B cell (primary cell): ENCODE measurements at places on chromosomes 6 and 20. TPM values are rescaled to one million over a fixed set of nuclear protein-coding genes. Genes with fewer than 3 reads are reported as not detected.
A peak's percentile ranks its signal among the peaks of the same experiment; 100 is the strongest.

Gene PPDPF
- 149 and 162 TPM in 2 replicates for total RNA-seq

Gene ADGB
- total RNA-seq, result not detected in 2 replicates

Gene SPINT3
- not detected in 2 replicates for total RNA-seq

DNA sequence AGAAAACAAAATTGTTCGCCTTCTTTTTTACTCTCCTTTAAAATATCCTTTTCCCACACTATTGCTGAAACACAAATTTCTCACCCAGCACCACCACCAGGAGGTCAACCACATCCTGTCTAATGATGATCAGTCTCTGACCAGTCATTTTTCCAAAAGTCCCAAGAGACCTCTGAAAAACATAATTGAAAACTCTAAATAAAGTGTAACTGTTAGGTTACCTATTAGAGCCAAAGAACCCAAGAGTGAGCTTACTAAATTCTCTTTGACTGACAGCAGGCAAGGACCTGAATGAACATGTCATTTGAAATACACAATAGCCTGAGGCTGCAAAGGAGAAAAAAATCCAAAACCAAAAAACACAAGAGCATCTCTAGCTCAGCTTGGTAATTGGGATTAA, 735.4 kb downstream of the CBLN4 start:
- no peak overlapping the region for H3K4me3 ChIP-seq
- H3K36me3 ChIP-seq, result no peaks in the 10 kb centered on the region
- H3K4me1 ChIP-seq, result no peaks in the 10 kb centered on the region
- H3K27ac ChIP-seq, result no peak overlapping the region
- H3K27me3 ChIP-seq, result no peaks in the 10 kb centered on the region
- DNase-seq, result no peak

DNA sequence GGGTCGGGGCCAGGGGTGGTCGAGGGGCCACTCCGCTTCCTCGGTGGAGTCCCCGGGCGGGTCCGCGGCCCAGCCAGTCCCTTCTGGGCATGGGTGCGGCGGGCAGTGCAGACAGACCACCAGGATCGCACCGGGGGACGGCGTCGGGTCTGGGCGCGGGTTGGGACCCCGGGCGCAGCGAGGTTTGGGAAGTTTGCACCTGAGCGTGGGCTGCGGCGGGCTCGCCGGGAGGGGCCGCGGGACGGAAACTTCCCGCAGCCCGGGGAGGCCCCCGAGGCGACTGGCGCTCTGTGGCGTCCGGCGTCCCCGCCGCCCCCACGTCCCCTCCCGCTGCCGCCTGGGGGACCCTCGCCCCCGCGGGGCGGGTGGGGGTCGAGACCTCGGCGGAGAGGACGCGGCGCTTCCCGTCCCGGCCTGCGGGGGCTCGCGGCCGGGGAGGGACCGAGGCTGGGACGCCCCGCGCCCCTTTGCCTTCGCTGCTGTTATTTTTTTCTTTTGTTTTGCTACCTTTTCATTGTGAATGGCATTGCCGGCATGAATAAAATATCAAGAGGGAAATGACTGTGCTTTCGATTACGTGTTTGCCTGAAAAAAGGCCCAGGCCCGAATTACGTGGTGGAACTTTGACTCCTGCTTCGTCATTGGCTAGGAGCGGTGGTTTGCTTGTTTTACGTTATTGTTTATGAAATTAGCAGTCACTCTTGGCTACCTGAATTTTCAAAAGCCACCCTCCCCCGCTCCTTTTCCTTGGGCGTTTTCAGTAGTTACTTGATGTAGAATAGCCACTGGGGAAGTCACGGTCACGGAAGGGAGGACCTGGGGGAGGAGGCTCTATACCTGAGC, 703 bp downstream of the SNX9 start:
- peak; percentile 90 for DNase-seq
- peaks cover 16% of the 10 kb centered on the region for H3K4me1 ChIP-seq
- H3K27me3 ChIP-seq, result no peaks in the 10 kb centered on the region
- H3K4me3 ChIP-seq, result peak overlapping the region; percentile 86
- H3K27ac ChIP-seq, result peak overlapping the region; percentile 74

GRCh38 chr6:93675856-93676417, 256.6 kb upstream of the EPHA7 start:
- H3K4me1 ChIP-seq, result no peaks in the 10 kb centered on the region
- no peaks in the 10 kb centered on the region for H3K27me3 ChIP-seq
- no peak overlapping the region for H3K27ac ChIP-seq
- no peak overlapping the region for H3K4me3 ChIP-seq

DNA sequence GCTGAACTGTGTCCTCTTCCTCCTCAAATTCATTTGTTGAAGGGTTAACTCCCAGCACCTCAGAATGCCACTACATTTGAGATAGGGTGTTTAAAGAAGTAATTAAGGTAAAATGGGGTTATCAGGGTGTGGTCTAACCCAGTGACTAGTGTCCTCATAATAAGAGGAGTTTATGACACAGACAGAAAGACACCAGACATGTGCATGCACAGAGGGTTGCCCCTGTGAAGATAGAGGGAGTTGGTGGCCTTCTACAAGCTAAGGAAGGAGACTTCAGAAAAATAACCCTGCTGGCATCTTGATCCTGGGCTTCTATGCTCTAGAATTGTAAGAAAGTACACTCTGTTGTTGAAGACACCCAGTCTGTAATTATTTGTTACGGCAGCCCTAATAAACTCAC, 24.9 kb upstream of the EDN1 start:
- no peak overlapping the region for H3K4me3 ChIP-seq
- DNase-seq, result no peak
- no peaks in the 10 kb centered on the region for H3K36me3 ChIP-seq
- no peaks in the 10 kb centered on the region for H3K4me1 ChIP-seq

DNA sequence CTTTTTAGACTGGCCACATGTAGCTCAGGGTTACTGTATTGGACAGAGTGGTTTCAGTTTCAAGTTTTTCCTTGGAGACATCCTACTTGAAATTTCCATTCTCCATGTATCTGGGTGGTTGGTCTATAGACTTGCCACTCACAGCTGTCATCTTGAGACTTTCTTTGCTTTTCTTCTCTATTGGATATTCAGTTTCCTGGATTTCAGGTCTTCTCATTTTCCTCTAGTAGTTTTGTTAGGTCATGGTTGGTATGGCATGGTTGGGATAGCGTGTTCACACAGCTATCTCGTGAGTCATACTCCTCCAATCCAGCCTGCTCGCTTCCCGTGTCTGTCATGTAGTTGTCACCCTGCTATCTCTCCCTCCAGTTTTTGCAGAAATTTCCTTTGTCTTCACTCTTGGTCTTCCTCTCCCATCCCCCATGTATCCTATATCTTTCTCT, 48.3 kb downstream of the PTPN1 start:
- DNase-seq, result no peak
- no peaks in the 10 kb centered on the region for H3K27me3 ChIP-seq
- peaks cover 50% of the 10 kb centered on the region for H3K36me3 ChIP-seq
- peaks cover 16% of the 10 kb centered on the region for H3K4me1 ChIP-seq
- H3K27ac ChIP-seq, result no peak overlapping the region

GRCh38 chr20:17059465-17059864, 167.4 kb upstream of the PCSK2 start:
- H3K4me3 ChIP-seq, result no peak overlapping the region
- H3K36me3 ChIP-seq, result no peaks in the 10 kb centered on the region
- no peak for DNase-seq
- no peak overlapping the region for H3K27ac ChIP-seq

GRCh38 chr20:46485431-46485830, 27.9 kb downstream of the ZNF334 start:
- no peak overlapping the region for H3K27ac ChIP-seq
- H3K4me3 ChIP-seq, result no peak overlapping the region
- no peaks in the 10 kb centered on the region for H3K4me1 ChIP-seq
- no peak for DNase-seq
- H3K27me3 ChIP-seq, result peaks cover 16% of the 10 kb centered on the region

DNA sequence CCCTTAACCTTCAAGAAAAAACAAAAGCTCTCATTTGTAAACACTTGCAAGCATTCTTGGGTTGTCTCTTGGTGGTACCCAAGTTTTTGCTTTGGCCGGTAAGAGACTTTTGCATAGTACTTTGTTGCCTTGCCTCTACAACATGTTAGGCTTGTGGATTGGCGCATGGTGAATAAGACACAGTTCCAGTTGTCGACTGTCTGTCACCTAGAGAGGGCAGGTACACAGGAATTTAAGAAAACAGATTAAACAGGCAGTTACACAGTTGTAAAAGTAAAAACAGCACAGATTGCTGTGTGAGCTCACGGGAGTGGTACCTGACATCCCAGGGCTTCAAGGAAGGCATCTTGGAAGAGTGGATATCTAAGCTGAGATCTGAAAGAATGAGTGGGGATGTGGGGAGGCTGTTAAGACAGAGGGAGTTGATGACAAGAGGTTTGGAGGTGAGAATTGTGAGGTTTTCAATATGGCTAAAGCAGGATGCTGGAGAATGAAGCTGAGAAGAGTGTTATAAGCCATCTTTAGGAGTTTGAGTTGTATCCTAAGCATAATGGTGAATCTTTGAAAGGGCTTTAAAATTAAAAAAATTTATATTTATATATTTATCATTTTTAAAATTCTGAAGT, 19.2 kb downstream of the UTRN start:
- peaks cover 5% of the 10 kb centered on the region for H3K4me1 ChIP-seq
- no peak overlapping the region for H3K4me3 ChIP-seq
- H3K27ac ChIP-seq, result no peak overlapping the region
- no peaks in the 10 kb centered on the region for H3K36me3 ChIP-seq
- DNase-seq, result no peak
- H3K27me3 ChIP-seq, result no peaks in the 10 kb centered on the region

GRCh38 chr20:10658051-10658823, 15.6 kb downstream of the JAG1 start:
- H3K4me3 ChIP-seq, result no peak overlapping the region
- H3K27ac ChIP-seq, result no peak overlapping the region
- peaks cover 17% of the 10 kb centered on the region for H3K27me3 ChIP-seq
- no peak for DNase-seq

DNA sequence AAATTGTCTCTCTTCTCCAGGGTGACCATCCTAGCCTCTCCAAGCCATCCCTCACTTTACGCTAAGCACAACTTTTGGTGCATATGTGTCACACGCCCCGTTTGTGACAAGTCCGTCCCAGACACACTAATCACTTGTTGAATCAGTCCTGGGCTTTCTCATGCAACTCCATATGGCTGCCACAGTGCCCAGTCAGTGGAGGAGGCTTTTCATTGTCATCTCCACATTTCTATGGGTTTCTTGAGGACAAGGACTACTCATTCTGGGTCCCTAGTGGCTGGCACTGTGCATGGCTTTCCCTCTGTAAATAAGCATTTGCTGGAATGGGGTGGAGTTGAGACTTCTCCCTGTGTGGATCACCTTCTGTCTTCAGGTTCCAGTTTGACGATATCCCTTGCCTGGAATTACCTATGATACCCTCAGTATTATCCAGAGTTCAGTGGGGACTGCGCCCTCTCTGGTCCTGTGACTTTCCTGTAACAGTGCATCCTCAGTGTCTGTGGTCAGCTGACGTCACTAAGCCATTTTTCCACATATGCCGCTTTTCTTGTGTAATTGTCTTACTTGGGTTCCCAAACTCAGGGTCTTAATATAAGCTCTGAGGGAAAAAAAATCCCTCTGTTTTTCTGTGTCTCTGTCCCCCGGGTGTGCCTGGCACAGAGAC, 59.8 kb upstream of the MYL9 start:
- no peak for DNase-seq
- H3K4me1 ChIP-seq, result peaks cover 11% of the 10 kb centered on the region
- no peak overlapping the region for H3K27ac ChIP-seq
- H3K4me3 ChIP-seq, result no peak overlapping the region

DNA sequence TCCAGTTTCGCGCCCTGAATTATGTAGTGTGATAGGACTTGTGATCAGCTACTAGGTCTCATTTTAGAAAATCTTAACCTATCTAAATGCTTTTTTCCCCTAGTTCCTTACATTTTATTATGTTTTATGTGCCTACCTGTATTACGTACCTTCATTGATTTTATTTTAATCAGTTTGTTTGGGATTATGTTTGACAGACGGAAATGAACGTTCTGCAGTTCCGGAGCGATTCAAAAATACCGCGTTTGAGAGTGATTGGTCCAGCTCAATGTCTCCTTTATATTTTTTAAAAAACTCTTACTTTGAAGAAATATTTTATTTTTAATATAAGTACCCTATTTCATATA, 114.3 kb upstream of the BTN3A2 start:
- H3K27ac ChIP-seq, result peak overlapping the region; percentile 74
- no peaks in the 10 kb centered on the region for H3K36me3 ChIP-seq
- no peak for DNase-seq
- H3K27me3 ChIP-seq, result no peaks in the 10 kb centered on the region
- peak overlapping the region; percentile 68 for H3K4me3 ChIP-seq

- no peaks in the 10 kb centered on the region for H3K4me1 ChIP-seq
- H3K4me3 ChIP-seq, result no peak overlapping the region
- no peak for DNase-seq
Measured at GRCh38 chr6:52749556-52750152, 13.6 kb downstream of the GSTA2 start.

DNA sequence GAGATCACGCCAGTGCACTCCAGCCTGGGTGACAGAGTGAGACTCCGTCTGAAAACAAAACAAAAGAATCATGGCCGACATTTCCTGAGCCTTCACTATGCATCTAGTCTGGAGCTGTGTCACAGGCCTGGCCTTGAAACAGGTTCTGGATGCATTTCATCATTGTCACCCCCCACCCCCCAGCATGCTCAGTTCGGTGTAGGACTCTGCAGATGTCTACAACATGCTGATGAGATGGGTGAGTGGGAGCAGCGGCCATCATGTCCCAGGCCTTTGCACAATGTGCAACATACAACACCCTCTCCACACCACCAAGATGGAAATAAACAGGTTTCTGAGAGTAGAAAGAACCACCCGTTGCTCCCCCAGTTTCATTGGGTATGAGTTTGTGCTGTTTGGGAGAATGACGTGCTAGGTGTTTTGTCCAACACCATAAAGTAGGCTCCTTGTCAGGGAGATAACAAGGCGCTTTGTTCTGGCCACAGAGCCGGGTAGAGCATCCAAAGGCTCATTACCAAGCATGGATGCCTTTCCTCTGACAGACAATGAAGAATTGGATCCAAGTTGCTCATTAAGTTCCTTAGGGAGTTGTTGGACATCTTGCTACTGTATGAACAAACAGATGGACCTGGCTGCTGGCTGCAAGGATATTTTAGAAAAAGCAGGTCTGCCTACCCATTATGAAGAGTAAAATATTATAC, 22.1 kb downstream of the SNHG17 start:
- H3K4me3 ChIP-seq, result no peak overlapping the region
- no peak for DNase-seq
- no peaks in the 10 kb centered on the region for H3K4me1 ChIP-seq

- DNase-seq, result no peak
- H3K27me3 ChIP-seq, result no peaks in the 10 kb centered on the region
- no peak overlapping the region for H3K4me3 ChIP-seq
- H3K27ac ChIP-seq, result no peak overlapping the region
- H3K4me1 ChIP-seq, result no peaks in the 10 kb centered on the region
Measured at GRCh38 chr20:6974838-6975237, 207.4 kb downstream of the BMP2 start.

DNA sequence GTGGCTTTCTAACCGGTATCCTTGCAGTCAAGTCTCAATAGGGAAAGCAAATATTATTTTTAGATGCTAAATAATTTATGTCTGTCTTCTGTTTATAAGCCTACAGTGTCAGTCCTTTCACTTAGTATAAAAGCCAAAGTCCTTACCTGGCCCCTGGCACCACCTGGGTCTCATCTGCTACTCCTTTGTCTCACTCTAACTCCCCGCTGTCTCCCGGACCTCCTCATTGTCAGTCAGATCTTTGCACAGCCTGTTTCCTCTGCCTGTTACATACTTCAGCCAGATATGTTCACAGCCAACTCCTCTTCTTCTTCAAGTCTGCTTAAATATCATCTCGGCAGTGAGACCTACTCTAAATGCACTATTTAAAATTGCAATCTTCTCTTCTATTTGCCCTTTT, 84.2 kb downstream of the THEMIS start:
- no peaks in the 10 kb centered on the region for H3K4me1 ChIP-seq
- no peak overlapping the region for H3K4me3 ChIP-seq
- no peak overlapping the region for H3K27ac ChIP-seq
